ENCODE measurements at places on chromosomes 4 and X.

DNA sequence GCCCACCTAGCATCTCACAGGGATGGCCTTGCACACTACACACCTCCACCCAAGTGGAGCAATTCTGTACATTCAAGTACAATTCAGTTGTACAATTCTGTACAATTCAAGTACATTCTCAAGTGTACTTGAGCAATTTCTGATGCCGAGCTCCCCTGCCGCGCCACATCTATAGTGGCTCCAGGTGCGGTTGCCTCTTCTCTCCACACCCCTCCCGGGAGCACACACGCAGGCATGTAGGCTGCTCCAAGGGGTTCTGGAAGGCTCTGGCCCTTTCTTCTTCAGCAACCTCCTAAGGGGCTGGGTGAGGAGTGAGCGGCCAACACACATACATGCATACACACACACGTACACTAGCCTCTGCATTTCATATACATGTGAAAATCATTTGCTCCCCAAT is 18.9 kb upstream of the DUSP9 start:
- no peak for DNase-seq

DNA sequence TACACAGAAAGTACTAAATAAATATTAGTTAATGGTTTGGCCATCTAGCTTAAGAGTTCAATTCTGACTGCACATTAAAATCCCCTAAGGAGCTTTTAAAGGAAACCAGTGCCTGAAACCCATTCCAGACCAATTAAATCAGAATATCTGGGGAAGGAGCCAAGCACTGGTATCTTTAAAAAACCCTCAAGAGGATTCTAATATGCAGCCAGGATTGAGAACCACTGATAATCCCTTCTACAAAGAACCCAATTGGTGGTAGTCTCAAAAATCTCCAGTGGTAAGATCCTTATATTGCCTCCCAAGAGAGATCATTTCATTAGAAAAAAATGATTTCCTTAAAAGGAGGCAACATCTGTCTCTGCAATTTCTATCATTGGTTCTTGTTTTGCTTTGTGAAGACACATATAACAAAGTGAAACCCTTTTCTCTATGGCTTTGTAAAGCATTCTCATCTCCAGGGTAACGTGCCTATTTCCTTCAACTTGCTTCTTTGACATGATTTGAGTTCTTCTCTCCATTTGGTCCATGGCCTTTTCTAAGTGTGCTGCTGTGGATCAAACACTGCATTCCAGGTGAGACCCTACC is 3.5 kb downstream of the GPR34 start:
- no peak for DNase-seq

- no peak for DNase-seq
Measured at GRCh38 chr4:156553659-156554058, 417.9 kb downstream of the PDGFC start.

- no peak for DNase-seq
Measured at GRCh38 chrX:110414273-110414672, 55.6 kb downstream of the RTL9 start.

GRCh38 chr4:121846662-121847061 is 23.0 kb upstream of the CCNA2 start:
- DNase-seq: no peak

DNA sequence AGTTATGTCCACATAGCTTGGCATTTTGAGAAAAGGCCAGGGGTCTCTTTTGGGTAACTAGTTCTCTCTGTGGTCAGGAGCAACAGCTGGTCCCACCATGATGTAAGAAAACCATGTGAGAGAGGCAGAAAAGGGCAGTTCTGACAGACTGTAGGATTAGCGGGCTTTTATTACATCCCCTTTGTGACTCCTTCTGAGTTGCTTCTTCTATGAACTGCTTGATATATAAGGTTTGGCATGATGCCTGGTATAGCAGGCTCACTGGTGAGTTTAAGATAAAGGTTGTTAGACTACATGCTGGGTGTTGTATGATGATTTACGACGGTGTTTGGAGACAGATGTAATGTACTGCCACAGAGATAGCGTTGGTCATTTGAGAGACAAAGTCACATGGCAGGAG is 2308.1 kb upstream of the AGA start:
- DNase-seq: no peak

GRCh38 chr4:138405466-138405891 is 163.3 kb upstream of the SLC7A11 start:
- DNase-seq: no peak

- no peak for DNase-seq
Measured at GRCh38 chrX:136827026-136827425, 46.3 kb upstream of the ARHGEF6 start.

GRCh38 chrX:104929324-104929723 is 291.2 kb downstream of the TEX13A start:
- no peak for DNase-seq

DNA sequence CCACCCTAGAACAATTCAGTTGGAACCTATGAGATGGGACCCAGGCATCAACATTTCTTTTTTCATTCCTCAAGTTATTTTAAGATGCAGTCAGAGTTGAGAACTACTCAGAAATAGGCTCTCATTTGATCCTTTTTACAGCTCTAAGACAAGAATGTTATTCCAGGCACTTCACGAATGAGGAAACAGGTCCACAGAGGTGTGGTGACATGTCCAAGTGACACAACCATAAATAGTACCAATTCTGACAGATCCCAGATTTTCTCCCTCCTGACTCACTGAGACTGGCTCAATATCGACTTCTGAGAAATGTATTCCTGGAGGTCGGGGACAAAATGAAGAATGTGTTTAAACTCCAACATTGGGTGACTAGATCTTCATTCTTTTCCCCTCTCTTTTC is 11.1 kb downstream of the TCEANC start:
- no peak for DNase-seq

GRCh38 chr4:7947927-7948326 is 8.3 kb upstream of the AFAP1 start:
- DNase-seq: no peak

GRCh38 chr4:4408132-4408523 is 21.2 kb downstream of the NSG1 start:
- no peak for DNase-seq

GRCh38 chr4:80948141-80948540 is 82.4 kb upstream of the BMP3 start:
- DNase-seq: no peak

GRCh38 chr4:9989918-9990635 is 31.2 kb downstream of the SLC2A9 start:
- no peak for DNase-seq

- no peak for DNase-seq
Measured at GRCh38 chr4:65450899-65451298, 219.4 kb downstream of the EPHA5 start.

GRCh38 chr4:48340276-48340964 is 909 bp upstream of the SLAIN2 start:
- no peak for DNase-seq

DNA sequence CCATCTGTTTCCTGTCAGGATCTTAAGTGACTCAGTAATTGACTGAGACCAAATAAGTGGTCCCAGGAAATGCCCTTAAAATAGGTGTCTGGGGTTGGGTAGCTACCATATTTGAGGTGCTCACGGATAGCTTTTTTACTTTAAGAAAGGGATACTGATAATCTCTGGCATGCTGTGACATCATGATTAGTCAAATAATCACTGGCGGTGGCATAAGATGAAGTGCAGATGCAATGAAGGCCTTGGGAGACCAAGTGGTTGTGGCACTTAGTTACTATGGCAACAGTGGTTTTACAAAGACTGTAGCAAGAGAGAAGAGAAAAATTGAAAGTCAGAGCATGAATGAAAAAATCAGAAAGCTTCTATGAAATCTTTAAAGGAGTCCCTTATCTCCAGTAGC is 114.5 kb upstream of the SLIT2 start:
- no peak for DNase-seq

GRCh38 chr4:175705407-175705806 is 106.7 kb downstream of the GPM6A start:
- no peak for DNase-seq

- DNase-seq: no peak
Measured at GRCh38 chr4:77820649-77821561, 1.7 kb upstream of the CNOT6L start.

DNA sequence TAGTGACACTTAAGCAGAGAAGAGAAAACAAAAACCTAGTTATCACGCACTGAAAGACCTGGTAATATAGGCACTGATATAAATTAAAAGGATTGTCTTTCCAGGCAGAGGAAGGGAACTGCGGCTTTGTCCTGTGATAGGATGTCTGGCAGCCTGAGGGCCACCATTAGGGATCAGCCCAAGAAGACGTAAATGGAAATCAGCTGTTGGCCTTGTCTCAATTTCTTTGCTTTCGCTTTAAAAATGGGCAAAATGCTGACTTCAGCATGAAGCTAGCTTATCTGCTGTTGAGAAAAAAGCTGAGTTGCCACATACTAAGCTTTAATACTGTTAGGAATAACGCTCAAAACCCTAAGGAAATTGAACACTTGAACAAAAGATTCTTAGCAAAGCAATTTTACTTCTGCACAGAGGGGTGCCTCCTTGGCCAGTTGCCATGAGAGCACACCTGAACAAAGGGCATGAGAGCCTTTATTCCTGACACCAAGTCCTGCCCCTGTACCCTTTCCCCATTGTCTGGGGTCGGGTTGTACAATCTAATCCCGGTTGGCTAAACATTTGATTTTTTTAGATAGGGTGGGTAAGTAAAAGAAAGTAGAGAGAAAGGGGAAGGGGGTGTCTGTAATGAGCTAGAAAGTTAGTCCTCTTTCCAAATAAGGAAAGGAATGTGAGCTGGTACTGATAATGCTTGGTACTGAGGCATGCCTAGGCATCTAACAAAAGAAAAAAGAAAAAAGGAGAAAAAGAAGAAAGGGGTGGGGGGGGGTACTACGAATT is 85.1 kb upstream of the UCP1 start:
- DNase-seq: no peak

DNA sequence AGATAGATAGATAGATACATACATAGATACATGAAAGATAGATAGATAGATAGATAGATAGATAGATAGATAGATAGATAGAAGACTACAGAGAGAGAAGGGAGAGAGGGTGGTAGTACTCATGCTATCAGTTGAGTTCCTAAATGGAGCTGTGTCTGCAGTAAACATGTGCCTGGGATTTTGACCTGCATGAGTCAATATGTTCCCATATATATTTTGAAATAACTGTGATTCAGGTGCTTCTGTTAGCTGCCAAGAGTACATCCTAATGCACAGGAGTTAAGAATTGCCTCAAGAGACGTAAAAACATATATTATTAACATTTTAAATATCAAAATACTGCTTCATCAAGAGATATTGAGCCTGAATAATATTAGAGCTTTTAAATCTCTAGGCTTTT is 379.4 kb downstream of the GRXCR1 start:
- DNase-seq: no peak

GRCh38 chr4:162229670-162230069 is 65.9 kb upstream of the FSTL5 start:
- DNase-seq: no peak

DNA sequence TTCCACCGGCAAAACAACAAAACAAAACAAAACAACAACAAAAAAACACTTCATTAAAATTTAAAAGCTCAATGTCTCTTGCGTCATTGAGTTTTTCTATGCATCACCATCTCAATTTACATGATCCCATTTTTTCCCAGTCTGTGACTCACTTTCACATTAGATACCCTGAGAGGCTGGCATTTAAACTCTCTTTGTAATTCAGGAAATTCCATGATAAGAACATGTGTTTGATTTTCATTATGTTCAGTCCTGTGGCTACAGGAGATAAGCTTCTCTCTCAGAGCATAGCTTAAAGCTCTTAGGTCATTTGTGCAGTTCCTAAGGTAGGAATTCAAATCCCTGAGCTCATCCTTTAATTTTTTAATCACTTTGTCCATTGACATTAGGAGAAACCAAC is 104.6 kb downstream of the NBDY start:
- no peak for DNase-seq

DNA sequence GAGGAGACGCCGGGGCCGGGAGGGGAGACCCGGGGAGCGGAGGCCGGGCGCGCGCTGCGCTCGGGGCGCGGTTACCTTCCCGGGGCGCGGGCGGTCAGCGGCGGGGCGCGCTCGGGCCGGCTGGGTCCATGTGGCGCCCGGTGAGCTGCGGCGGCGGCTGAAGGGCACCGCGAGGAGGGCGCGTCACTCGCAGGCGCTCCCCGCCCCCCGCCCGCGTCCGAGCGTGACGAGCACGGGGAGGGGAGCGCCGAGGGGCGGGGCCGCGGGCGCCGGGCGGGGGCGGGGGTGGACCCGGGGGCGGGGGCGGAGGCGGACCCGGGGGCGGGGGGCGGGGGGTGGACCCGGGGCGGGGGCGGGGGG is at the start of gene CPLX1:
Gene CPLX1, minus strand, starts transcription at position 159 of the 360 bp plus-strand sequence. CDS start 1,607 bp downstream, outside the sequence.
- no peak for DNase-seq

- DNase-seq: no peak
Measured at GRCh38 chr4:173398779-173399415, at the start of gene SCRG1. TSS of gene SCRG1 (minus strand) at chr4:173399116. CDS start at chr4:173391414, 7,702 bp downstream.

- no peak for DNase-seq
Measured at GRCh38 chr4:39259571-39260330, 77.4 kb downstream of the WDR19 start.

DNA sequence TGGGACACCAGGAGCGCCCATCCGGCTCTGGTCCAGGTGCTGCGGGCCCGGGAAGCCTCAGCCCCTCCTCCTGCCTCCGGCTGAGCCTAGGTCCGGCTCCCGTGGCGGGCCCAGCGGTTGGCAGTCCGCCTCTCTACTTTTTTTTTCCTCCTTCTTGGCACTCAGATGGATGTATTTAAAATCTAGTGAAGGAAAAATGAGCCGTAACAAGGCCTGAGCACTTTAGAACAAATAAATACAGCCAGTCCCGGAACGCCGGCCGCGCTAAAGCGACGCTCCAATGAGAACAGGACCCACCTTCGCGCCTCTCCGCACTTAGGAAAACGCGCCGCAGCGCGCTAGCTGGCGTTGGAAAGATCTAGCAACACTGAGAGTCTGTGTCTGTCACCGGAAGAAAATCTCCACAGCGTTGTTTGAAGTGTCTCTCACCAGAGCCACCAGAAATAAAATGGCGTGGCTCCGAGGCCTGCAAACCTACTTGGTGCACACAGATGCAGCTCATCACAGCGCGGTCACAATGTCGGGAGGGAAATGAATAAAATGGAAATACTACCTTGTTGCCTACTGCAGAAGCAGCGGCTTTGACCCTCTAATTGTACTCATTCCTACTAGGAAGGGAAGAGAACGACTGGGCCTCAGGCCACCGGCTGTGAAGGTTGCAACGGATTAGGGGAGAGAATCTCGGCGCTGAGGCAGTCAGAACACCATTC is 4.7 kb downstream of the NEUROG2 start:
- DNase-seq: no peak

DNA sequence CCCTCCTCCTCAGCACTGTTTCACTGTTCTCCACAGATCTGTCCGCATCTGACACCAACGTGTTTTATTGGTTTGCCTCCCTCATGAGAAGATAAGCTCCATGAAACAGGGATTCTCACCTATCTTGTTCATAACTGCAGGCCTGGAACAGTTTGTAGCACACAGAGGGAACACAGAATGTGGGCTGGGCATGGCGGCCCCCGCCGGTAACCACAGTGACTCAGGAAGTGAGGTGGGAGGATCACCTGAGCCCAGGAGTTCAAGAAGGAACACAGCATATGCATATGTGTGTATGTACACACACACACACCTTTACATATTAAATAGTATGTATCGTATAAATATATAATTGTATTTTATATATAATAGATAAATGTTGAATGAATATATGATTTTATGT is 168.6 kb downstream of the AFAP1 start:
- DNase-seq: no peak

- DNase-seq: no peak
Measured at GRCh38 chr4:59222221-59222620, 1977.9 kb upstream of the ADGRL3 start.

Measured in stimulated activated CD4-positive, alpha-beta T cell treated with anti-CD3 and anti-CD28 coated beads, TNF-alpha, amount 100 ng/mL, for 1 hour (primary cell).